GM12892 (cell line): ENCODE measurements at places on chromosomes 11 and 22.

DNA sequence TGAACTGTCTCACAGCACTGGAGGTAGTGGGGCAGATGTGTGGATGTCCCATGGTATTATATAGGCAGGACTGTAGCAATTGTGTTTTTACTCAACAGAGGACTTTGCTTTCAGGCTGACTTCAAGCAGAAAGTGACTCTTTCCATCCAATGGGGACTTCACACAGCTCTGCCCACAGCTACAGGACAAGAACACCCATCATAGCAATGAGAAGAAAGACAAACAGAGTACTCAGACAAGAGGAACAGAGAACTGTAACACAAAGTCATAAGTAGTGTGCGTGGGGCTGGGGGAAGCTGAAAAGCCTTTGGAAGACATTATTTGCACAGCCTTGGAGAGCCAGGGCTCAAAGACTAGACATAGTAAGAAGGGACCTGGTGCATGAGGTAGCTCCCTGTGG lies 70.3 kb downstream of the CCDC81 start:
- DNase-seq, result no peak

DNA sequence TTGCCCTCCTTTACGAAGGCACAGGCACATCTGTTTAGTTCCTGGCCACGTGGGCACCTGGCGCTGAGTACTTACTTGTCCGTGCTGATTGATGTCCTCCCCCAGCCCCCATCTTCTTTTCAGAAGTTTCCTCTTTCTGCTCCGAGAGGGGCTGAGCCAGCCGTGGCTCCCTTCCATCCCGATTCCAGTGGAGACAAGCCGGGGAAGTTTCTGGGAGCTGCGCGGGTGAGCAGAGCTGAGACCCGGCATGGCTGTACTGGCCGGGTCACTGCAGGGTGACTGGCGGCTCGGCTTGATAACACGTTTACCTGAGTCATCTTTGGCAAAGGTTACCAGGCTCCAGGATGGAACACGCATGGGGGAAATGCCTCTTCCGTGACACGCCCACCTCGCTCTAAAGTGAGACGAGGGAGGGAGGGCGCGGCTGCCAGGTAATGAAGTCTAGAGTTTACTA lies 45.4 kb upstream of the ATXN10 start:
- DNase-seq, result no peak

DNA sequence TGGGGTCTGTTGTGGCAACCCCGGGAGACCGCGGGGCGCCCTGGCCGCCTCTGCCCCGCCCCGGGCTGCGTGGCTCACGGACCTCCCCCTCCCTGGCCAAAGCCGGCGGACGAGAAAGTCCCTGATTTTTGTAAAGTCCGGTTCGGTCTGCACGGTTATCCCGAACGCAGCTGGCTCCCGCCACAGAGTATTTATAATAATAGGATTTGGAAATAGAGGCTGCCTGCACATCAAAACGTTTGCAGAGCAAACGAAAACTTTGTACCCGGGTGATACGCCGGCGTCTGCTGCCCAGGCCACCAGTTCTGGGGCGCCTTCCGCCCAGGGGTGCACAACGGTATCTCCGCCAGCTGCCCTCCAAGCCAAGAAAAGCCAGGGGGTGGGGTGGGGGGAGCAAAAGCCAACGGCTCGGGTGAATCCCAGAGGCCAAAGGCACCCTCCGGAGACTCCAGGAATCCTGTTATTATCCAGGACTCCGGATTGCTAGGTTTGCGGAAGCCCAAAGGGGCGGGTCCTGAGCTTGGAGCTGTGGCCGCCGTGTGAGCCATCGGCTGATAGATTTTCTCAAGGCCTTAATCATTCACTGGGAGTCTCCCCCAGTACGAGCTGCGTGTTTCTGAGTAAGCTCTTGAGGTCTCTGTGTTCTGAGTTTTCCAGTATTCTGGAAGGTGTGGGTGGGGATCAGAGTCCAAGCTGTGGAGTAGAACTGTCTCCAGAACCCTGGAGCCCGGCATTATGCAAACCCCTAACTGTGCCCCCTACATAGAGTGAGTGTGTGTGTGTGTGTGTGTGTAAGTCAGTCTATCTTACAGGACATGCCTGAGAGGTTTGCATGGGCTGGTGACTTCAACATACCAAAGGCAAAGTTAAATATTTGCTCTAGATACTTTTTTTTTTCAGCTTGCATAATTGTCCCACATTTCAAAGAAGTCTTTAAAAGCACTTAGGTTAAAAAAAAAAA lies 673 bp upstream of the SHANK2 start:
- no peak for DNase-seq

- no peak for DNase-seq
These were observed 398.1 kb upstream of the API5 start for GRCh38 chr11:42913731-42914130.

DNA sequence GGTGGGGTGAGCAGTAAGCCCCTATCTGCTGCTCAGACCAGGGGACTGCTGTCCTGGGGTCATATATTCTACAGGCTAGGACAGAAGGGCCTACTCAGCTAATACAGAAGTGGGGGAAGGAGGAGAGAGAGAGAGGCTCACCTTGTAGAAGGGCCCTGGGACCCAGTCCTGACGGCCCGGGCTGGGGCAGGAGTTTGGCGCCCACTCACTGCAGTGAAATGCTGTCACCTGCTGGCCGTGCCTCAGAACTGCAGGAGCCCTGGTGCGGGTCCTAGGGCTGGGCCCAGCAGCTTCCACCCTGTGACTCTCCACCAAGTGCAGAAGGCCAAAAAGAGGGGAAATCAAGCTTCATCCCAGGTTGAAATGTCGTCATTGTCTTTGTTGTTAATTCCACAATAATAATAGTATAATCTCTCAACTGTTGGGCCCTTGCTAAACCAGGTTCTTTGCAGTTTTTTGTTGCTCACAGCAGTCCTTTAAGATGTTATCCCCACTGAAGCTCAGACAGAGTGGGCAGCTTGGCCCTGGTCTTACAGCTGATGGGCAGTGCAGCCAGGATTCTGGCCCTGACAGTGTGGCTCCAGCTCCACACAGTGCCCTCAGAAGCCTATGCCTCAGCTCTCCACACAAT lies 29.6 kb downstream of the TRIM29 start:
- peak; percentile 88 for DNase-seq

DNA sequence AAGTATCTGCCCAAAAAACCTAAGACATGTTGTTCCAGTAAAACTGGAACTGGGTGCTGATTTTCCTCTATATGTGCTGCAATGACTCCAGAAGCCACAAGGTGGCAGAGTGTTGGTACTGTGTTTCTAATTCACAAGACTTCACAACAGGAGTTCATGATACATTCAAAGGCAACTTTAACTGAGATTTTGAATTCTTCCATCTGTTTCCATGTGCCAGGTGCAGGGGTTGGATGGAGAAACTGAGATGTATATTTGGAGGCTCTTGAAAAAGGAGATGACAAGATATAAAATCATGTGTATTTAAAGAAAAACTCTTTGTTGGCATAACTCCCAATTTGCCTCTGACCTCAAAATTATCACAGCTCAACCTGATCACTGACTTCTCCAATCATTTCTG lies 1098.6 kb upstream of the CCDC90B start:
- no peak for DNase-seq
